Fibroblast of upper back skin (primary cell): ENCODE measurements at places on chromosomes 5 and 9.

- DNase-seq, result no peak
Measured at GRCh38 chr9:131589124-131589711, 43.9 kb downstream of the PRRT1B start.

DNA sequence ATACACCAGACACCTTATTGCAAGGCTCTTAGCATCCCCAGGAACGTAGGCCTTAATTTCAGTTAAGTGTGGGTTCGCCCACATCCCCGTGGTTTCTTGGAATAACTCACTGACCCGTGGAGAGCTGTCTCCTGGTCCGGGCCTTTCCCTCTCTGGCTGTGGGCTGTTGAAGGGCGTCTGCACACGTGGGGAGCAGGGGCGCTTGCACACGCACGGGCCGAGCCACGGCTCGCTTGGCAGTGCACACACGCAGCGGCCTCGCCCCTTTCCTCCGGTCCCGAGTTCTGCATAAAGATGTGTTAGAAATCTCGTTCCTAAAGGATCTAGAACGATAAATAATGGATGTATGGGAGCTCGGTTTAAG lies 141.9 kb downstream of the PBX3 start:
- no peak for DNase-seq

- DNase-seq, result no peak
Measured at GRCh38 chr9:129944506-129945116, 98.4 kb downstream of the FNBP1 start.

- DNase-seq, result no peak
Measured at GRCh38 chr5:126100767-126101166, 322.4 kb upstream of the GRAMD2B start.

GRCh38 chr5:128304088-128304487 lies 220.5 kb downstream of the SLC12A2 start:
- peak; percentile 86 for DNase-seq

- no peak for DNase-seq
Measured at GRCh38 chr9:7500521-7500920, 299.1 kb downstream of the DMAC1 start.

- no peak for DNase-seq
Measured at GRCh38 chr9:75907923-75908322, 17.4 kb downstream of the PCSK5 start.

- DNase-seq, result peak; percentile 11
Measured at GRCh38 chr5:62144401-62145022, 161.5 kb upstream of the KIF2A start.

DNA sequence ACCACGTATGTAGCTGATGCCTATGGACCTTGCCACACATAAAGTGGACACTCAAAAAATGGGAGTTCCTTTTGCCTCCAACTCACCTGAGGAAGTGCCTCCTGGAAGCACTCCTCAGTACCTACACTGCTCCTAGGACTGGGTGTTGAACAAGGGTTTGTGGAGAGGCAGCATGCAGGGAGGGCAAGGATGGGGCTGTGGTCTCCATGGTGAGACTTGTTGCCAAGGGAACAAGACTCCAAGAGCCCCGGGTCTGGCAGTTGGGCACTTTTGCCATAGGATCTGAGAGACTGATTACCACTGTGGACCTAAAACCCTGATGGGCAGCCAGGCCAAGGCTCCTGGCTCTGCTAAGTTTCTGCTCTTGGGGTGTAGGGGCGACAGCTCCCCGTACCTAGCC lies 6.9 kb upstream of the NR5A1 start:
- DNase-seq, result no peak

DNA sequence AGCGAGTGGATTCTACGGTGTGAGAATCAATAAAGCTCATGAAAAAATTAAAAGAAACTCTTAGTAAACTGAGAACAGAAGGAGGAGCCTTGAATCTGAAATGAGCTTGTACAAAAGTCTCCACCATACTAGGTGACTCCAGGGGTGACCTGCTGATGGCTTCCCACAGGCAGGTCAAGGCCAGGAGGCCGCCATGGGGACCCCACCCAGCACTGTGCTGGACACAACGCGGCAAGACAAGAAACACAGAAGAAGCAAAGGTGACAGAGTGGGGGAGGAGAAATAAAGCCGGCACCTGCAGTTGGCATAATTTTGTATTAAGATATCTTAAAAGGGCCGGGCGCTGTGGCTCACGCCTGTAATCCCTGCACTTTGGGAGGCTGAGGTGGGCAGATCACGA lies 12.1 kb upstream of the SLC6A19 start:
- no peak for DNase-seq

DNA sequence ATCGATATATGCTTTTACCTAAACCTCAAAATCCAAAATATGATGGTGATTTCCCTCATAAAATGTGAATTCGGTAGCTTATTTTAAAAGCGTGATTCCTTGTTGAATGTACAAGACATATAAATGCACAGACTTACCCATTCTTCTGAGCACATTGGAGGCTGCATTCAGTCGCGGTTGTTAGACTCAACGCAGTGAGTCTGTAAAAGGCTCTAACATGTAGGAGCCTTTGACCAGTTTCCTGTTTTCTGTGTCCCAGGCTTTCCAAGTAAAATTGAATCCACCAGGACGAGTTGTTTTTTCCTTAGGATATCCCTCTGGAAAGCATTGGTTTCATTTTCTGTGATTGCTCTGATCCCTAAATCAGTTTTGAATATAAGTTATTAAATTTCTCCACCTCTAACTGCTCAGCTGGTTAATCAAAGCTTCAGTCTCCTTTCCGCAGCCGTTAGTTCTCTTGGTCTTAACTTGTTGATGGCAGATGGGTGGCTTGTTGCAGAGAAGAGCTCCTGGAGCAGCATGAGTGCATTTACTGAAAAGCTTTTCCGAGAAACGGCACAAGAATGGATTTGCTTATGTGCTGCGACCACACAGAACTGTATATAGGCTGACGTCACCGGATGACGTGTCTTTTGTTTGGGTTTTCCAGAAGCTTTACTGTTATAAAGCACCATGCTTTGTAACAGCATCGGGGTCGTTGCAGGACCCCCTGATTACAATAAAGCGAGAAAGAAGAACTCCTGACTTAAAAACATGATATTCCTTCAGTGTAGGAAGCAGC lies at the start of gene LRRTM2:
TSS of gene LRRTM2 (minus strand) at position 565 of the 781 bp plus-strand sequence. CDS start at position 141, 424 bp downstream.
- peak; percentile 87 for DNase-seq

GRCh38 chr9:19913151-19913550 lies 124.3 kb upstream of the SLC24A2 start:
- DNase-seq, result no peak

DNA sequence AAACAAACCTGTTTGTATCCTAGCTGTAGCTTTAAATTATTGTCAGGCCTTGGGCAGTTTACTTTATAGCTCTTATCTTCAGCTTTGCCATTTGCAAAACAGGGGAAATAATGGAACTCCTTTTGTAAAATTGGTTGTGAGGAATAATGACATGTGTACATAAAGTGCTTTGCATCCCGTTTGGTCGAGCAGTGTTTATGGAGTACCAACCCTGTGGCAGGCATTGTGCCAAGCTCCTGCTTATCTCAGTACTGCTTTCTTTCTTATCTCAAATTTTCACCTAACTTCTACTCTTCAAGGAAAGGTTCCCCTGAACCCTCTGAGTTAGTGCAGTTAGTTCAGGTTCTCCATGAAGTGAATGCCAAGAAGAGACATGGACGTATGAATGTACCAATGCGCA lies 9.4 kb upstream of the TENT2 start:
- no peak for DNase-seq

DNA sequence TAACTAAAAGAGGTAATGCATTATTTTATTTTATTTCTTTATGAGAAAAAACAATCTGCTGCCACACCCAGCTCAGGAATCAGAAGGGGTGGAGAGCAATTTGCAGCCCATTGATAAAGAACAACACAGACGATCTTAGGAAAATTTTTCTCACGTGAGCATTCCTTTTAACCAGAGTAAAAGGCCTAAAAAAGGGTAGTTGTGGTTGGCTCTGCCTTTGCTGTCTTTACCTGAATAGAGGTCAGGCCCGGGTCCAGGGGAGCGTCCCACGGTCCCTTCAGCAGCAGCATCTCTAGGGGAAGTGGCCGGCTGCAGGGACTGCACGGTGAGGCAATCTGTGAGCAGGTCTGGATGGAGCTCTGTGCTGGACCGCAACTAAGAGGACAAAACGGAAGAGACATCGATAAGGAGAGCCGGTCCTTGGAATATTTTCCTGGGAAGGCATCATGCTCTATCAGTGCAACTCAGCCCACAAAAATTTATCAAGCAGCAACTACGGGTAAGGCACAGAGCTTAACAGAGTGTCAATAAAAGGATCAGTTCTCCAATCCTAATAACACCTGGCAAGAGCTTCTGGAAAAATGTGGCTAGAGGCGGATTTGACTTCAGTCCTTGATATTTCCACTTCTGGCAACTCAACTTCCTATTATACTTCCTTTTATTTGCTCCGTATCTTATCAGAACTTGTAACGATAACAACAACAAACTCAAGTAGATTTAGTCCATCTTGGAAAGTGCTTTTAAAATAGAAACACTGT lies 372.8 kb upstream of the RFX3 start:
- no peak for DNase-seq

- peak; percentile 2 for DNase-seq
Measured at GRCh38 chr9:79946712-79947111, 374.9 kb downstream of the TLE4 start.

DNA sequence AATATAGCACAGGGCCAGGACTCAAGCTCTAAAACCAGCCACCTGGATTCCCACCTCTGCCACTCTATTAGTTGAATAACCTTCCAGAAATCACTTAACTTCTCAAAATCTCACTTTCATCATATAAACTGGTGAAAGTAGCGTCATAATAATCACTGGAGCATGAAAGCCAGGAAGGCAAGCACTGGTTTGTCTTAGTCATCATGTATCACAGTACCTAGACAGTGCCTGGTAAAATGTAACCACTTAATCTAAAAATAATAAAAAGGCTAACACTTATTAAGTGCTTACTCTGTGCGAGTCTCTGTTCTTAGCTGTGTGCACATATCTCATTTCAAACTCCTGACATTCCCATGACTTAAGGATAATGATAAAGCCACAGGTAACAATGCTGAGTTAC lies 109.4 kb downstream of the ASTN2 start:
- DNase-seq, result no peak
